Stimulated activated CD4-positive, alpha-beta T cell treated with anti-CD3 and anti-CD28 coated beads, Interleukin-1b, Interleukin-23, amount 100 ng/mL, for 48 hours (primary cell): ENCODE measurements at places on chromosomes 5 and 9.

DNA sequence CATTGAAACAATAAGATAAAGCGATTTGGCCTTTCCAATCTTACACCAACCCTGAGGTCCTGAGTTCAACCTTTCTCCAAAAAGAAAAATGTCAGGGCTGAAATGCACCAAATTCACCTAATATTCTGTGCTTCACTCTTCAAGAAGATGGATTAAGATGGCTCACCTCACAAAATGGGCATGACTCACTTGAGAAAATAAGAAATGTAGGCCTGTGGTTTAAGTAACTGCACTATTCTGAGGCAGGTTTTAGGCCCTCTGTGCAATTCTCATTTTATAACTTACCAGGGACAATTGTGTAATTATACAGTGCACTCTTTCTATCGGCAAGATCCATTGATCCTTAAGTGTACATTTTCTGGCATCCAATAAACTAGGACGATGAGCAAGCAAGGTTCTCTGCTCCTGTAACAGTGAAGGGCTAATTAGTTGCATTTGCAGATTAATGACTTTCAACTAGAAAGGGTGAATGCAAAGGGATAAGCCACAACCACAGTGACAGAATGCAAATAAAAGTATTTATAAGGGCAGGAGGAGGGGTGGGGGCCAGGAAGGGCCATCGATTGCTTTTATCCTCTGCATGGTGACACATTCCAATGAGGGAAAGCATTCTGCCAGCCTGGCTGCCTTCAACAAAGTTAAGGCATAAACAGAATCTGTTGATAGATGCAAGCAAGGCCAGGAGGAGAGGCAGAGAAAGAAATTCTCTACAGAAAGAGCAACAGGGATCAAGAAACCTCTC is 214.5 kb downstream of the CAAP1 start:
- DNase-seq, result no peak

GRCh38 chr5:73663860-73664240 is 37.9 kb downstream of the ARHGEF28 start:
- DNase-seq, result no peak

DNA sequence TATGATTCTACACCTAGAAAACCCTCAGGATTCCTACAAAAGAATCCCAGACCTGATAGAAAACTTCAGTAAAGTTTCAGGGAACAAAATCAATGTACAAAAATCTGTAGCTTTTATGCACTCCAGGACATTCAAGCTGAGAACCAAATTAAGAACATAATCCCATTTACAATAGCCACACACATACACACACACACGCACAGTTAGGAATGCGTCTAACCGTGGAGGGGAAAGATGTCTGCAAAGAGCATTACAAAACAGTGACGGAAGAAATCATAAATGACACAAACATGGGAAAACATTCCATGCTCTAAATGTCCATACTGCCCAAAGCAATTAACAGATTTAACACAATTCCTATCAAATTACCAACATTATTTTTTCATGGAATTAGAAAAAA is 51.4 kb upstream of the CAST start:
- DNase-seq, result no peak

- peak; percentile 44 for DNase-seq
These were observed 101.4 kb downstream of the PPARGC1B start for GRCh38 chr5:149831492-149831891.

DNA sequence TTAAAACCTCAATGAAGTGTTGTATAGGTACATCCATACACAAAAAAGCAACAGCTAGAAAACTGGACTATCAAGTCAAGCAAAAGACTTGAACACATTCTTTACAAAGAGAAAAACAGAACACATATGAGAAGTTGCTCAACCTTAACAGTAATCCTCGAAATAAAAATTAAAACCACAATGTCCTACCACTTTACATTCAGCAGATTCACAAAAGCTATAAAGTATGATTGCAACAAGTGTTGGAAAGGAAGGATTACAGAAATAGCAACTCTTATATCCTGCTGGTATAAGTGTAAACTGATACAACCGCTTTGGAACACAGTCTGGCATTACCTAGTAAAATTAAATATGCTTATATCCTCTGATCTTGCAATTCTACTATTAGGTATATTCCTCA is 28.5 kb upstream of the GOLGA1 start:
- no peak for DNase-seq

DNA sequence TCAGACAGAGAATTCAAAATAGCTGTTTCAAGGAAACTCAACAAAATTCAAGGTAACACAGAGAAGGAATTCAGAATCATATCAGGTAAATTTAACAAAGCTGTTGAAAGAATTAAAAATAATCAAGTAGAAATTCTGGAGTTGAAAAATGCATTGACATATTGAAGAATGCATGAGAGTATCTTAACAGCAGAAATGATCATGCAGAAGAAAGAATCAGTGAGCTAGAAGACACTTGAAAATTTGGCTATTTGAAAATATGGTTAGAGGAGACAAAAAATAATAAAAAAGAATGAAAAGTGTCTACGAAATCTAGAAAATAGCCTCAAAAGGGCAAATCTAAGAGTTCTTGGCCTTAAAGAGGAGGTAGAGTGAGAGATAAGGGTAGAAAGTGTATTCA is 22.9 kb downstream of the LMBRD2 start:
- DNase-seq, result no peak

- DNase-seq, result no peak
These were observed 832.3 kb downstream of the MTRR start for GRCh38 chr5:8701251-8701650.

GRCh38 chr9:87271696-87272477 is 225.8 kb upstream of the DAPK1 start:
- DNase-seq, result no peak

DNA sequence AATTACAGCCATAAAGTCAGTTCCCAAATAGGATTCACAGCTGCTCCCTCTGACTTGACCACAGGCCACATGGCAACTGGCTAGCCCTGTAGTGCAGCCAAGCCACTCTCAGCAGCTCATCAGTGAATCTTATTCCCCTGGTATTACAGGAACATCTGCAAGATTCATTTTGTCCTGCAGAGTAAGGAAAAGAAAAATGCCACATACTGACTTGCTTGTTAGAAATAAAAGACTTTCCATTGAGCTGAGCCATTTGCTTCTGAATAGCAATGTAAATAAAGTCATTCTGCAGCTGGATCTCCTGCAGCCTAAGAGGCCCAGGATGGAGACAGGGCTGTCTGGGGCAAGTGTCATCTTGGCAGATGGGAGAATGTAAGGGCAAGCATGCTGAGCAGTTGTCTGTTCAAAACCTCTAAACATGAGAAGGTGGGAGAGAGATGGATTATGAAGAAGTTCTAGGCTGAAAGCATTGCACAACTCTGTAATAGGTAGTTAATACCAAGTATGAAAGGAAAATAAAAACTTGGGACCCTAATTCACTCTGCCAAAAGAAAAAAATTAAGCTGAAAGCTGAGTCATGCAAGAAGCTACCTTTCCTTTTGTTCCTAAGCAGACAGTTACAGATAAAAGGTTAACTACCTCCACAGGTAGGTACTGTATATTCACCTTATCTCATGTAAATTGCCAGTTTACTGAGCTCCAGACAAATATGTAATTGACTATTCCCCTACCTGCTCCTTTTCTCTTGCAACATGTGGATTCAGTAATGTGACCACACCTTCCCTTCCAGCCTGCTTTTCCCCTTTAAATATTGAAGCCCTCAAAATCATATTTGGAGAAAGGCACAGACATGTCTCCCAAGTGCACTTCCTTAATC is 244.4 kb upstream of the RAI14 start:
- no peak for DNase-seq

DNA sequence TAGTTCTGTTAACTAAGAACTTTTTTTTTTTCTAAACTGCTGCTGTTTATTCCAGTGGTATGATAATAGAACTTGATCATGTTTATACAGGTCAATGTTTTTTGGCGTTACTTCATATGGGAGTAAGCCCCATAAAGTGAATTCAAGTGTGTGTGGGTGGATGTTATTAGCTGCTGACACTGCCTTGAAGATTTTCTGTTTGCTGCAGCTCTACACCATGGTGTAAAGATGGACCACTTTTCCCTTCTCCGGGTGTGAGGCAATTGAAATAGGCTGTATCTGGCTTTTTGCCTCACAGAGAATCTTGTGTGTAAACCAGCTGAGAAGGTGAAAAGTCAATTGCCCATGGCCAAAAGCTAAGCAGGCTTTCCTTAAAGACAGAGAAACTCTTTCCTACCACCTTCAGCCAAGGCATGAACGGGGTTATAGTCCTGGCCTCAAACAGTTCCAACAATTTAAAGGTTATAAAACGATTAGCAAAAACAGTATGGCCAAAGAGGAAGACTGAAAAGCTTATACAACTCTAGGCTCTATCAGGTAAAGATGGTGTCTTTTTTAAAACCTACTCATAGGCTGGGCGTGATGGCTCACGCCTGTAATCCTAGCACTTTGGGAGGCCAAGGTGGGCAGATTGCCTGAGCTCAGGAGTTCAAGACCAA is 33.9 kb upstream of the ABCA1 start:
- DNase-seq, result no peak

DNA sequence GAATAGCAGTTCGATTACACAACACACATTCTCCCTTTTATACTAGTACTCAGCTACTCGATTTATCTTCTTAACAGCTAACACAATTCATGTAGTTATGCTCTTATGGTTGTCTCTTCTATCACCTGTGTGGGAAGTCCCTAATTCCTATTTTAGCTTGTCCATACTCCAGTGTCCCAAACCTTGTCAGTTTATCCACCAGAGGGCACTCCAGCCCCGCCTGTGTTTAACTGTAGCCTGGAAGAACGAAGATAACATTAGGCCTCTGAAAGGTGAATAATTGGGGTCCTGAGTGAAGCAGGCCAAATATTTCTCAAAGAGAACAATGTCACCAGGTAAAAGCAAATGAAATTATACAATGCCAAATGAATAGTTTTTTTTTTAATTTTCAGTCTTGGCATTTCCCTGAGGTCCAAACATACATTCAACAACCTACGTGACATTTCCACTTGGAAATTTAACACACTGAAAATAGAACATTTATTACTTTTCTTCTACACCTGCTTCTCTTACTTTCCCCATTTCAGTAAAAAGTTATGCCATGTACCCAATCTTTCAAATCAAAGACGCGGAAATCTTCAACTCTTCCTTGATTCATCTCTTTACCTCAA is 560.7 kb downstream of the HTR1A start:
- peak; percentile 29 for DNase-seq

- DNase-seq, result peak; percentile 70
These were observed 2.5 kb upstream of the PSMD5 start for GRCh38 chr9:120845255-120845654.

DNA sequence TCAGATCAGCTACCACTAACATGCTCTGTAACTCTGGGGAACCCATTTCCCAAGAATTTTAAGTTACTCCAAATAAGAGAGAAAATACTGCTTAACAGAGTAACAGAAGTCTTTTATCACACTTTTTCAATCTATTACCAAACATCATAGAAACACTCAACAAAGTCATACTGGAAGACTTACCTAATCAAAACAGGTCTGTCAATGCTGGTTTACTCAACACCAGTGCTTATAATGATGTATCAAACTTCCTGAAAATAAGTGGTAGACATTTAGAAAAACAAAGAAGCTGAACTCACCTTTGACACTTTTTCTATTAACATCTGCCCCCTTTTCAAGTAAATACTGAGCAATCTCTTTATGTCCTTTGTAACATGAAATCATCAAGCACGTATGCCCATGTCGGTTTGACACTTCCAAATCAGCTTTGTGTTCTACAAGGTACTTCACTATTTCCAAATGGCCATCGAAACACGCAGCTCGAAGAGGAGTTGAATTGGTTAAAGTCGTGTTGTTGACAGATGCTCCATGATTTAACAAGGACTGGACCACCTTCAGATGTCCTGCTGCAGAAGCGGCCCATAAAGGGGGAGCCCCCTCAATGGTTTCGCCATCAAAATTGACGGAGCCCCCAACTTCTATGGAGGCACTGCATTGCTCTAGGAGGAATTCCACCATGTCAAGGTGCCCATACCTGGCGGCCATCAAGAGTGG is 1.8 kb downstream of the FEM1C start:
- no peak for DNase-seq

GRCh38 chr5:143213851-143214363 is 189.6 kb downstream of the NR3C1 start:
- no peak for DNase-seq

DNA sequence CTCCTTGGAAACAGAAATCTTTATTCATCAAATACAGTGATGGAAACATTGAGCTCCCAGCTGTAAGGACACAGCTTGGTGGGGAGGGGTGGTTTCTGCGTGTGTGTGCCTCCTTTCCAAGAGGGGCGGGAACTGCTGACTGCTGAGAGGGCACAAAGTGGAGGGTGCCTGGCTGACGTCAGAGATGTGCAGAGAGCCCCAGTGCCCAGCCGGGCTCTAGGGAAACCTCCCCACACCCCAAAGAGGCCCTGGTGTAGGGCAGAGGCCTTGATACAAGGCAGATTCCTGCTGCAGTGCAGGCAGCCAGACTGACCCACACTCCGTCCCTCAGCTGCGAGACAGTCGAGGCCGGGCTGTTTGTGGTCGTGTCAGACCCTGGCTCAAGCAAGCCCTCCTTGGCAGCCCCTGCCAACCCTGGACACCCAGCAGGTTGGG is 191.0 kb downstream of the CACNA1B start:
- no peak for DNase-seq

DNA sequence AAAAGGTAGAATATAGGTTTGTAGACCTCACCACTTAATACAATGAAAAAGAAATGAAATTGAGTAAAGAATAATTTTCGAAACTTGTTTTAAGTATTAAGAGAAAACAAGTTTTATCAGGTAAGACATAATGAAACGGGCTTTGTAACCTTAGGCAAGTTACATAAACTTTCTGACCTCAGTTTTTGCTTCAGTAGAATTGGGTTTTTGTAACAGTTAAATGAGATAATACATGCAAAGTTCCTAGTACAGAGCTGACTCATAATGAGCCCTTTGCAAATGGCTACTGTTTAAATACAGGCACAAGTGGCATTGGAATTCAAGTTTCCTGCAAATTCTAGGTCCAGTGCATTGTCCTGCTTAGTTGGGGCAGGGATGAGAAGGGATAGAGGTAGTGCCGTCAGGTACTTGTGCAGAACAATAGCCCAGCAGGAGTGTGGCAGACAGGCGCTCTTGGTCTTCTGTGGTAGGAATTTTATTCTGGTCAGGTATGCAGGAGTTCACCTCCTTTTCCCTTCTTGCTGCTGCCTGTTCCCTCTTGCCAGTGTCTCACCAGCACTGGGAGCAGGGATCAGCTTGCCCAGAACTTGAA is 203.8 kb downstream of the PBX3 start:
- DNase-seq, result no peak
